ENCODE measurements at places on chromosomes 4 and X.

GRCh38 chr4:152101556-152102435, 341.0 kb upstream of the GATB start:
- no peak for DNase-seq

GRCh38 chrX:152886716-152887115, 11.2 kb upstream of the ZNF185 start:
- DNase-seq: no peak

GRCh38 chr4:54553001-54553400, 104.8 kb upstream of the KIT start:
- DNase-seq: no peak

GRCh38 chrX:47222751-47223350, 4.4 kb downstream of the CDK16 start:
- DNase-seq: no peak

- no peak for DNase-seq
These were observed 11.9 kb upstream of the HMGB2 start for GRCh38 chr4:173346074-173346473.
